ENCODE measurements at places on chromosomes 1 and 21.

DNA sequence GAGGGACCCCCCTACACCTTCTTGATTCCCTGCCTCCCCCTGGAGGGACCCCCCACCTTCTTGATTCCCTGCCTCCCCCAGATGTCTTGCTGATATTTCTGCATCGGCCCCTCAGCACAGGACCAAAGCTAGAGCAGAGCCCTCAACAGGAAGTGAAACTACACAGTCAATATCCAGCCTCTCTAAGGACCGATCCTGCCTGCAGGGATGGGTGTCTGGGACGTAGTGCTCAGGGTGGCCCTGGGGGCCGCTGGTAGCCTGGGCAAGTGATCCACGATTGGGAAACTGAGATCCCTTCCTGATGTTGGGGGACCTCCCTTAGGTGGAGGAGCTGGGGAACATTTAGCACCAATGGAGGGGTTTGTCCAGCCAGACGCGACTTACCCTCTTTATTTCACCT lies 3.9 kb upstream of the LEFTY2 start:
- DNase-seq, result no peak

DNA sequence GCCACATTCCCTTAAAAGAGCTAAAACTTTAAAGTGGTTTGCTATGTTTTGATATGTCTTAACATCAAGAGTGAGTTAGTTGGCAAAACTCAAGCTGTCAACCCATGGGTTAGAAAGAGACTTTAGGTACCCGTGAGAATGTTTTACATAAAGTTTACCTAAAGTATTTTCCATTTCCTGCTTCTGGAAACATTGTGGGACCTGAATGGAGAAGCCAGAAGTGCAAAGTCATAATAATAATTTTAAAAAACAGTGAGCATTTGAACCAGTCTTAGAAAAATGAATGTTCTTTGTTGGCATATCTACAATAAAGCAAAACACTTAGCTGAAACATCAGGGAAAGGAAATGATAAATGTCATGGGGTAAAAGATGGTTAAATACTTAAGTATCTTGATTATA lies 34.8 kb downstream of the LRRC8C start:
- no peak for DNase-seq

- no peak for DNase-seq
Observed at GRCh38 chr1:92756537-92756936, 28.4 kb downstream of the EVI5 start.

GRCh38 chr1:237025358-237026074 lies 16.5 kb upstream of the RYR2 start:
- no peak for DNase-seq

DNA sequence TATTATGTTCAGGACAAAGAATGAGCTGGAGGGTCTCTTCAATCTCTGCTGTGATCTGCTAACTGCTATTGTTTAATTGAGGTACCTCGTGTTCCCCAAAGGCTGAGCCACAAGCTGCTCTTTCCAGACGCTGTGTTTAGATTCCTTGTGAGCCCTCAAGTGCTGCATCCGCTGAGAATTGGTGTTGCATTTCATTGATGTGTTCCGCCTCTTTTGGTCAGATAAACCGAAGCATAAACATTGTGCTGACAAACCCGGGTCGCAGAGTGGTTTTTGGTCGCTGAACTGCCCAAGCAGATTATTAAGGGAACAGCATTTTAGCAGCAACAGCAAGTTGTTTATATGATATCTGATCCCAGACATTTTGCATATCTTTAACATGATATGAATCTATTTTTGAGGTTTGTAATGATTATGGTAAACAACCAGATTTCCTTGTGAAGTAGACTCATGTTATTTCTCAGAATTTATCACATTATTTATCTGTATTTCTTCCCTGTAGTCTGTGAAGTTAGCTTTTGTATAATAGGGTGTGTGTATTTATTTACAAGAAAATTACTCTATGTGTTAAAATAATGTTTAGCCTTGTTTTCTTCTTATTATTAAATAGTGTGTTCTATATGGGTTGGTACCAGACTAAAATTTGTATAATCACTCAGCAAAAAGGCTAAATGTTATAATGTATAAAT lies 217.2 kb upstream of the C1orf105 start:
- DNase-seq, result no peak
